ENCODE measurements at places on chromosomes 11 and 22.

GRCh38 chr22:21712751-21713427 lies 22.7 kb downstream of the YPEL1 start:
- peak; percentile 32 for DNase-seq

DNA sequence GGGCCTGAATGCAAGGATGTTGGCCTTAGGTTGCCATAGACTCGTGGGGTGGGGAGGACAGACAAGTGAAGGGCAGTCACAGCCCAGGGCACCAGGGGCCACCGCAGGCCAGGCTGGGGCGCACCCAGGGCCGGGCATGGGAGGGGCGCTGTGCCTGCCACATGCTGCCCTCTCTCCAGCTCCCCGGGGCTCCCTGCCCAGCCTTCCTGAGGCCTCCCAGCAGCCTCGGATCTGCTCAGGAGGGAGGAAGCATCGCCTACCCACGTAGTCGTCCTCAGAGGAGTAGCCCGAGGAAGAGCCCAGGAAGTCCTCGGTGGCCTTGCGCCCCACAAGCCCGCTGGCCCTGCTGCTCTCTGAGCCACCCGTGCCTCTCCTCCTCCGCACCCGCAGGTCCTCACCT lies 5.2 kb downstream of the SUN2 start:
- DNase-seq, result no peak

- no peak for DNase-seq
Observed at GRCh38 chr11:128802358-128802981, 64.6 kb downstream of the KCNJ1 start.

GRCh38 chr11:86741839-86742805 lies 58.2 kb upstream of the PRSS23 start:
- no peak for DNase-seq

DNA sequence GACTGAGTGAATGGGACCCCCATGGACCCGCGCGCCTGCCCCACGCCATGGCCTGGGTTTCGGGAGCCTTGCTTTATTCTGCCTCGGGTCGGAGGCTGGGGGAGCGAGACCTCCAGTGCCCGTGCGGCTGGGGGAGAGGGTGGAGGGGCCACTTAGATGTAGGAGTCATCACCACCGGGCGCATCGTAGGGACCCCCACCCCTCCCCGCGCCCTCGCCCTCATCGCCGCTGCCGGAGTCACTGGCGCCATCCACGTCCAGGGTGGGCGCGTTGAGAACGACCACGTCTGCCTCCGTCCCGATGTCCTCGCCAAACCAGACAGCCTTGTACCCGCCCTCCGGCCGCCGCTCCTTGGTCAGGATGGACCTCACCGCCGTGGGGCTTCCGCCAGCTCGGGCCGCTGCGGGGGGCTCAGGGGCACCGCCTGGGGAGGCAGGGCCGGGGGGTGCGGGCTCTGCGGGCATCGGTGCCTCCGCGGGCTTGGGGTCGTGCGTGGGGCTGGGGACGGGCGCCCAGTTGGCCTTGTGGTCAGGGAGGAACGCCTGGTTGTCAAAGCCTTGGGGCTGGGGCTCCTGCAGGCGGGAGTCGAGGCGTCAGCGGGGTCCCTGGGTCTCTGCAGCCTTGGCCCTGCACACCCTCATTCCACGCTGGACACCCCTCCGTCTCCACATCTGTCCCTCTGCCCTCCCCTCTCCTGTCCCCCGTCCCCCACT lies 1.6 kb upstream of the IRF7 start:
- no peak for DNase-seq

DNA sequence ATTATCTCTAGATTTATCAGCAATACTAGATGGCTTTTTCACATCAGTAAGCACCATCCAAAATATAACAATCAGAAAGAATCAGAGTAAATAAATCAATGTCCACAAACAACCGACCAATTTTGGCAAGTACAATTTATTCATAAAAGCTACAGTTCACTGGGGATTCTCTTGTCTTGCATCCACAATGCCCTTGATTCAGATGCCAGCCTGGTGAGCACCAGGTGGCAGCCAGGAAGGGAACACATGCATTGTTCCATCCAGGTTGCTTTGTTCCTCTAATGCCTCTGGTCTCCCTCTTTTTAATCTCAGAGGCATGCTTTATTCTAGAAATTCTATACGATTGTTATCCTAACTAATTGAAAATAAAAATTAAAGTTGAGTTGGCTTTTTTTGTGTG lies 242.1 kb upstream of the KIRREL3 start:
- no peak for DNase-seq

Measured in activated CD8-positive, alpha-beta memory T cell treated with anti-CD3 and anti-CD28 coated beads for 1 hour (primary cell).